Large intestine (tissue), 12 donors: ENCODE measurements at places on chromosomes 3 and 15. TPM values are rescaled to one million over a fixed set of nuclear protein-coding genes. Genes with fewer than 3 reads are reported as not detected.

GRCh38 chr3:99330924-99331532 lies 307.4 kb upstream of the COL8A1 start:
- DNase-seq: no peak

DNA sequence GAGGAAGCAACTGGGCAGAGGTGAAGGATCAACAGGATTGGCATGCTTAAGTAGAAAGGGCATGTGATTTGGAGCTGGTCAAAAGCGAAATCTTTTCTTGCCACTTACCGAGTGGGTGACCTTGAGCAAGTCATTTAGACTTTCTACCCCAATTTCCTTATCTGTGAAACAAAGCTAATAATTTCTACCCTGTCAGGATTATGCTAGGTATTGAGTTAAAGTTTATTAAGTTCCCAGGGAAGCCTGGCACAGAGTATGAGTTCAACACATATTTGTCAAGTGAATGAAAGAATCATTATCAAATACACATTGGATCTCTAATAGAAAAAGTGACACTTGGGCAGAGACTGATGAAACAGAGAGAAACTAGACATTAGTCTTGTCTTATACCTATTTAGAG lies 66.4 kb upstream of the FRMD4B start:
- peak; percentile 8 for DNase-seq

DNA sequence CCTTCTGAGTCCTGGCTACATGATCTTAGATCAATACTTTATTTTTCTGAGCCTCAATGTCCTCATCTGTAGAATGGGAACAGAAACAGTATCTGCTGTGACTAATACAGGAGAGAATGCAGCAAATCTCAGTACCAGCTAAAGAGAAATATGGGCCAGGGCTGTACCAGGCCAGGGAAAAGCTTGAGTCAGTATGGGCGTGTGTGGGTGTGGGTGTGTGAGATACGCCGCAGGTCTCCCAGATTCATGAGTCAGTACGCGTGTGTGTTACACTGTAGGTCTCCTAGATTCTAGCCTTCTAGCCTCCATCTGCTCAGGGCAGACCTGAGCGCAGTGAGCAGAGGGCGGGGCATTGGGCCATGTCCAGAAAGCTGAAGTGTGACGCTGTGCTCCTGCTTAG lies 15.2 kb downstream of the GNAI2 start:
- DNase-seq: no peak

DNA sequence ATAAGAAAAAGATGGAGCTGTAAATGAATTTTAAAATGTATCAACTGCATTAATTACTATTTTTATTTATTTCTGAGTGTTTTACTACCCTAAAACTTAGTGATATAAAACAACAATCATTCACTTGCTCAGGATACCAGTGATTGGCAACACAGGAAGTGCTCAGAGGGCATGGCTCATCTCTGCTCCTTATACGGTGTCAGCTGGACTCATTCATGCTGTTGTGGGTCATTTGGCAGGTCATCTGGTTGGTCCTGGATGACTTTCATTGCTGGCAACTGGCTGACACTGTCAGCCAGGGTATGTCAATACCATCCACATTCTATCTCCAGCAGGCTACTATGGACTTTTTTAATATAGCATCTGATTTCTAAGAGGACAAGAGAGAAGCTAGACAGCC lies 689.6 kb upstream of the NECTIN3 start:
- DNase-seq: no peak

The SLC12A1 gene
- 0.10 TPM for polyA plus RNA-seq

The PCOLCE2 gene
- 1.6 TPM for polyA plus RNA-seq
